Left cardiac atrium (tissue), 4 donors: ENCODE measurements at places on chromosomes 5 and 9. TPM values are rescaled to one million over a fixed set of nuclear protein-coding genes. Genes with fewer than 3 reads are reported as not detected.
A peak's percentile ranks its signal among the peaks of the same experiment; 100 is the strongest.

Gene ECSCR
- total RNA-seq, result 21.6 TPM

Gene ANXA2R
- total RNA-seq, result 1.6 TPM

Gene NUTM2G
- total RNA-seq, result not detected

Gene PPP1R26
- 17.5 TPM for total RNA-seq

Gene NOXA1
- 5.3 TPM for total RNA-seq

- no peak for DNase-seq
Observed at GRCh38 chr9:120694559-120694958, 19.7 kb downstream of the MEGF9 start.

- peak; percentile 43 for DNase-seq
Observed at GRCh38 chr9:109401169-109401989, 80.5 kb upstream of the EPB41L4B start.

DNA sequence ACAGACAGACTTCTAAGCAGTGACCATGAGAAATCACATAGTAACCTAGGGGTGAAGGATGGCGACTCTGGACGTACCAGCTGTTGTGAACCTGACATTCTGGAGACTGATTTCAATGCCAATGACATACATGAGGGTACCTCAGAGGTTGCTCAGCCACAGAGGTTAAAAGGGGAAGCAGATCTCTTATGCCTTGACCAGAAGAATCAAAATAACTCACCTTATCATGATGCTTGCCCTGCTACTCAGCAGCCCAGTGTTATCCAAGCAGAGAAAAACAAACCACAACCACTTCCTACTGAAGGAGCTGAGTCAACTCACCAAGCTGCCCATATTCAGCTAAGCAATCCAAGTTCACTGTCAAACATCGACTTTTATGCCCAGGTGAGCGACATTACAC is 38.0 kb upstream of the CCDC152 start:
- DNase-seq, result no peak

DNA sequence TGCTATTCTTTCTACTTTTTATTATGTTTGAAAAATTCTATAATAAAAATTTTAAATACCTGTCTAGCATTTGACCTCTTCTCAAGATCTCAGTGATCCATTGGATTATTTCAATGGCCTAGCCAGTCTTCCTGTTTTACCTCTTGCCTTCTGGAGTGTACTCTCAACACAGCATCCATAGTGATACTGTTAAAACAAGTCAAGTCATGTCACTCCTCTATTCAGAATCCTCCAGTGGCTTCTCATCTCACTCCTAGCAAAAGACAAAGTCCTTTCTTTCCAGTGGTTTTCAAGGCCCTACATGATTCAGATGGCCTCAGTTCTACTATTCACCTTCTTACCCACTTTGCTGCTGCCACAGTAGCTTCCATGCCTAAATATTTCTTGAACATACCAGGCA is 1.8 kb downstream of the MARVELD2 start:
- no peak for DNase-seq

- DNase-seq, result no peak
Observed at GRCh38 chr9:98801561-98801960, 5.2 kb upstream of the ANKS6 start.

DNA sequence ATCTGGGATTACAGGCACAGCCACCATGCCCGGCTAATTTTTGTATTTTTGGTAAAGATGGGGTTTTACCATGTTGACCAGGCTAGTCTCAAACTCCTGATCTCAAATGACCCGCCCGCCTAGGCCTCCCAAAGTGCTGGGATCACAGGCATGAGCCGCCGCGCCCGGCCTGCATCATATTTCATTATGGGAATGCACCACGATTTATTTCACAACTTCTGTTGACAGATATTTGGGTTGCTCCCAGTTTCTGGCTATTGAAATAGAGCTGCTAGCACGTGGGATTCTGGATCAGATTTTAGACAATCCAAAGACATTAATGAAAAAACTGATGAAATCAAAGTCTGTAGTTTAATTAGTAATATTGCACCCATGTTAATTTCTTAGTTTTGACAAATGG is 48.4 kb upstream of the FUBP3 start:
- DNase-seq, result peak; percentile 71

- no peak for DNase-seq
Observed at GRCh38 chr5:10452768-10453331, 11.2 kb downstream of the ROPN1L start.

- no peak for DNase-seq
Observed at GRCh38 chr9:108363311-108363710, 492.5 kb downstream of the ACTL7B start.

GRCh38 chr5:88116396-88116795 is 152.2 kb downstream of the TMEM161B start:
- no peak for DNase-seq

- DNase-seq, result no peak
Observed at GRCh38 chr5:179224741-179225140, 120.5 kb downstream of the ADAMTS2 start.

DNA sequence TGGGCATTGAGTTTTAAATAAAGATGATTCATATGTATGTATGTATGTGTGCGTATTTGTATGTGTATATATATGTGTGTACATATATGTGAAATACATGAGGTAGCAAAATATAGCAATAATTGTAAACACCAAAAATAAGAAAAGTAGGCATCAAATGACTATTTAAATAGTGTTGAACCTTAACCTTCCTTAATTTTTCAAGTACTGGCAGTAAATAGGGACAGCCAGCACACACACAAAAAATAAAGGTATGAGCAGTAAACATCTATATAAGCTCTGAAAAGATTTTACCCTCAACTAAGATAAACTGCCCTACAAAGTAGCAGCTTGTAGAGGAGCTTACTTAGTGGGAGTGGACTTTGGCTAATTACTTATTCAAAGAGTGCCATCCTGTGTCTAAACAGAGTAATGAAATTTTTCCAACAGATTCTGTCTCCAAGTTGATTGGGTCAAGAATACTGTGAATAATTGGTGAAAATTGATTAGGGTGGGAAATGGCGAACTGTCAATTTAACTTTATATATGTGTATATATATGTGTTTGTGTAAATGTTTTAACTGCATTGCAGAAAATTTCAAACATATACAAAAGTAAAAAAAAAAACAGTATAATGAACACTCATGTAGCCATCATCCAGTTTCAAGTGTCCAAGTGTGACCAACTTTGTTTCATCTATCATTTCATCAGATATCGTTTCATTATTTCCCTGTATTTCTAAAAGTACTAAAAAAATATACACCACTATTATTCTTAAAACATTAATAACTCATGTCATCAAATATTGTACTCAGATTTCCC is 2.0 kb upstream of the ADAMTS6 start:
- DNase-seq, result no peak

- no peak for DNase-seq
Observed at GRCh38 chr9:19049917-19050636, 850 bp downstream of the RRAGA start.

DNA sequence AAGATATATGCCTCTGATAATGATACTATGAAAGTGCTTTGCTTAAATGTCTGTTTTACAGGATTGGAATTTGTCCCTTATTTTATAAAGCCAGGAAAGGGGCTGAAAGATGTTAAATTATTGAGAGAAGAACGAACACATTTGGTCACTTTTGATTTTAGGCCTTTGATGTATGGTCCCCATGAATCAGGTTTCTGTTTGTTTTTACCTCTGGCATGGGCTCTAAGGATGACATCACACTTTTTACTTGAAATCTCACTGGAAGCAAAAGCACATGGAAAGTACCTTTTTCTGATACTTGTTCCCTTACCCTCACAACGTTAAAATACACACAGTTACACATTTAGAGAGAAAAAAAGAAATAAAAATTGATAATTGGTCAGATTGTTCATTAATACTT is 6.9 kb downstream of the OTULIN start:
- DNase-seq, result no peak

- no peak for DNase-seq
Observed at GRCh38 chr5:55441954-55442353, 92.8 kb downstream of the PLPP1 start.

GRCh38 chr5:96133341-96134079 is 171.9 kb upstream of the ELL2 start:
- no peak for DNase-seq

- no peak for DNase-seq
Observed at GRCh38 chr9:110640736-110641135, 27.9 kb upstream of the MUSK start.

GRCh38 chr9:105647595-105648349 is 14.5 kb upstream of the TAL2 start:
- DNase-seq, result no peak

DNA sequence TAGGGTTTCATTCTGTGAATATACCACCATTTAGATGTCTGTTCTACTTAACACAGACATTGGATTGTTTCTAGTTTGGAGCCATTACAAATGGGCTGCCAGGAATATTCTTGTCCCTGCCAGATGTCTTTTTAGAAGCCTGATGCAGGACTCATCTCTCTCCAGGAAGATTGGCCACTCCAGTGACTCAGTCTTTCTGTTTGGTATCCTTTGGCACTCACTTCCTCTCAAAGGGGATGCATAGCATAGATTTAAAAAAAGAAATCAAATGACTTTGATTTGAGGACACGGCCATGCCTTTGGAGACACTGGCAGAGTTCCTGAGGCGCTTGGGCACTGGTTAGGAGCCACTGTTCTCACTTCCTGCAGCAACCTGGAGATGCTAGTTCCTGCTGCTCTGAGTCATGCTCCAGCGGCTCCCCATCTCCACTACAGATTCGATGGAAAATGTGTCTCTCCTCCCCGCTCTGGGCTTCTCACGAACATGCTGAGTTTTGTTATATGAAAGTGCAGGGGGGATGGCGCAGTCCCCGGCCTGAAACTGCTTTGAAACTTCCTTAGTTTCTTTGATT is 3.5 kb upstream of the ZNF366 start:
- DNase-seq, result peak; percentile 54
